ENCODE measurements at places on chromosomes 16 and 17. TPM values are rescaled to one million over a fixed set of nuclear protein-coding genes. Genes with fewer than 3 reads are reported as not detected.

DNA sequence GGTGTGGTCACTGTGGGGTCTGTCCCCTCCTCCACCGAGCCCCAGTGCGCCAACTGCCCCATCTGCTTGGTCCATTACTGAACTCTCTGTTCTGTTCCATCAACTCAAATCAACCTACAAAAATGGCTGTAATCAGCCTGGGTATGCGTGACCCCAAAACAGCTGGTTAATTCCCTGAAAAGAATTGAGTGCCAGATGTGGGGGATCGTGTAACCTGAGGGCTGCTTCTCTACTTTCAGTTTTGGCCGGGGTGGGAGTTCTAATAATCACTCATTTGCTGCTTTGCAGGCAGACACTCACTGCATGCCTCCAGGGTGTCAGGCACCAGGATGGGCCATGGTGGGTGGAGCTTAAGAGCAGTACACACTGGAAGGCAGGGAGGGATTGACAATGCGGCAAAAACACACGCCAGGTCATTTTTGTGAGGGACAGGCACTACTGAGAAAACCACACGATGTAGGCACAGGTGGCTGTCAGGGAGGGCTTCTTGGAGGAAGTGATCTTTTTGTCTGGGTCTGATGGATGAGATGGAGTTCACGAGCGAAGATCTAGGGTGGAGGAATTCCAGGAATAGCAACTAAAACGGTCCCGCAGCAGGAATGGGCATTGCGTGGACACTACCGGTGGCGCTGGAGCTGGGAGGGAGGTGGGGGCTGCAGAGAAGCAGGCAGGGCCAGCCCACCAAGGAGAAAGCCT lies 30.4 kb upstream of the SSTR5 start:
- no peak for DNase-seq

DNA sequence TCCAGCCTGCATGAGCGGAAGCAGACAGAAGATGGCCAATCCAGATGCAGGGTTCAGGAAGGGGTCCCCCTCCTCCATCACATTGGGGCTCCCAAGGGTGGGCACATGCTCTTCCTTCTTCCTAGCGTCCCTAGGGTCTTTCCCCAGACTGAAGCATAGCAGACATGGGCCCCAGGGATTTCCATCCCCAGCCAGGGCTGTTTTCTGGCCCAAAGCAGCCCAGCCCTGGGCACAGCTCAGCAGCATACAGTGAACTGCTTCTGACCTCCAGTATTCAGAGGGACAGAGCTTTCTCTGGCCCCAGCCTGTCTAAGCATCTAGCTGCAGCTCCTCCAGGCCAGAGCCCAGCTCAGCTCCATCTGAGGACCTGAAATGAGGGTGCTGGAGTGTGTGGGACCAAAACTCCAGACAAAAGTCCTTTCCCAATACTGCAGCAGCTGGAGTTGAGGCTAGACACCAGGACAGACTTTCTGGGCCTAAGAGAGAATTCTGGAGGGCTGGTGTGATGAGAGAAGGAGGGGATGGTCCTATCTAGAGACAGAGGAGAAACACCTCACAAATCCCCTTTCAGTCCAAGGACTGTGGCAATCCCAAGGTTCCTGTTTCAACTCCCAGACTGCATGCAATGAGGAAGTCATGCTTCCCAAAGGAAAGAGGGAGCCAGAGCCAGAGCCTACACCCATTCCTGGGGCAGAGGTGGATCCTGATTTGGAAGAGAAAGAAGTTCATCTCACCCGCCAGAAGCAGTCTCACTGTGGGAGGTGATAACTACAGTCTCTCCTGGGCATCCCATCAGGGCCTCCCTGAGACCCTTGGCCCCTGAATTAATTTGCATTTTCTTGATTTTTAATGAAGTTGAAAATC lies 4.5 kb upstream of the FOXN1 start:
- no peak for DNase-seq

DNA sequence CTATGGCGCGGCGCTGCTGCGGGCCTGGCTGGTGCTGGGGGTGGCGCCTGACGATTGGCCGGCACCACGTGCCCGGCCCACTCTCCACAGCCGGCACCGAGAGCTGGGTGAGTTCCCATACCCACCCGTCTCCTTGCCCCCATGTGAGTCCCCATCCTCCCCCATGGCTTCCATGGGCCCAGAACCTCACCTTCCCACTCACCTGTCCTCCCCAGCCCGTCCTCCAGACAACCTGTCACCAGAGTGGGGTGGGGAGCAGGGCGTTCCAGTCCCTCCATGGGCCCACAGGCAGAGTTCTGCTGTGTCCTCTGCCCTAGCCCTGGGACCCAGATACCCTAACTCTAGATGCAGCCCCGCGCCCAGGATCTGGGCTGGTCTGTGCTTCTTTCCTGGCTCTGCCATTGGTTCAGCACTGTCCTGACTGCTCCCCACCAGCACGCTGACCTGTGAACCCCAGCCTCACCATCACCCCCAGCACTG lies 5.5 kb downstream of the ARMC5 start:
- no peak for DNase-seq

DNA sequence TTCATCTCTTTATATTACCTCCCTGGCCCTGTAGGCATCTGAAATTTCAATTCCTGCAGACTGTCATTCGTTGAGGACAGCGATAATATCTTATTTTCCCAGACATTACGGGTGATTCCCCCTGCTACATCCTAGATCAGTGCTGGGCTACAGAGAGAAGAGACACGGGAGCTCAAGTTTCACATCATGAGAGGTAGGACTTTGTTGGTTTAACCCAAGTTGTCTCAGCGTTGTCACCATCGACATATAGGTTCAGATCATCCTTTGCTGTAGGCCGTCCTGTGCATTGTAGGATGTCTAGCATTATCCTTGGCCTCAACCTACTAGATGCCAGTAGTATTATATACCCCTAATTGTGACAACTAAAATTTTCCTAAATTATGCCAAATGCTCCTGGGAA lies 19.3 kb downstream of the MT1X start:
- DNase-seq = no peak

DNA sequence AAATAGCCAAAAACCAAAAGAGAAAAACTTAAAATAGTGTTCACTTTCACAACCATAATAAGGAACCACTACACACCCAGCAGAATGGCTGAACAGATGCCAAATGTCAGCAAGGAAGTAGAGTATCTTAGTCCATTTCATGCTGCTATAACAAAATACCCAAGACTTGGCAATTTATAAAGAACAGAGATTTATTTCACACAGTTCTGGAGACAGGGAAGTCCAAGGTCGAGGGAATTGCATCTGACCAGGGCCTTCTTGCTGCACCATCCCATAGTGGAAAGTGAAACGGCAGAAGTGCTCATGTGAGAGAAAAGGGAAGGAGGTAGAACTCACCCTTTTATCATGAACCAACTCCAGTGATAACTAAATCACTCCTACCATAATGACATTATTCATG lies 33.8 kb upstream of the CCL22 start:
- DNase-seq = no peak

- peak; percentile 75 for DNase-seq
Measured at GRCh38 chr17:82384730-82385481, 13.3 kb downstream of the UTS2R start.

DNA sequence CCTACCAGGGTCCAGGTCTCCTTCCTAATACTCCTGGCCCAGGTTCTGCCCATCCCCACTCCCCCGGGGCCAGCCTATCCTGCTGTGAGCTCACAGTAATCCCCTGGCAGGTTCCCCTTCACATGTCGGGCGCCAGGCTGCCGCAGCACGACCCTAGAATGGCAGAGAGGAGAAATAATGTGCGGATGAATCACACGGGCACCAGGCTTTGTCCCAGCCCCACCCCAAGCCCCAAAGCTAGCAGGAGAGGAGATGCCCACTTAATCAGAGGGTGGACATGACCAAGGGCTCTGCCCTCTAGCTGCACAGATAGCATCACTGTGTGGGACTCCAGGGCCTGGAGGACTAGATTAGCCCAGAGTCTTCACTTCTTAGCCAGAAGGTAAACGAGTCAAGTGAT lies 39.5 kb downstream of the ST3GAL2 start:
- no peak for DNase-seq

GRCh38 chr16:68382296-68382718 lies 66.0 kb downstream of the SMPD3 start:
- DNase-seq = no peak

DNA sequence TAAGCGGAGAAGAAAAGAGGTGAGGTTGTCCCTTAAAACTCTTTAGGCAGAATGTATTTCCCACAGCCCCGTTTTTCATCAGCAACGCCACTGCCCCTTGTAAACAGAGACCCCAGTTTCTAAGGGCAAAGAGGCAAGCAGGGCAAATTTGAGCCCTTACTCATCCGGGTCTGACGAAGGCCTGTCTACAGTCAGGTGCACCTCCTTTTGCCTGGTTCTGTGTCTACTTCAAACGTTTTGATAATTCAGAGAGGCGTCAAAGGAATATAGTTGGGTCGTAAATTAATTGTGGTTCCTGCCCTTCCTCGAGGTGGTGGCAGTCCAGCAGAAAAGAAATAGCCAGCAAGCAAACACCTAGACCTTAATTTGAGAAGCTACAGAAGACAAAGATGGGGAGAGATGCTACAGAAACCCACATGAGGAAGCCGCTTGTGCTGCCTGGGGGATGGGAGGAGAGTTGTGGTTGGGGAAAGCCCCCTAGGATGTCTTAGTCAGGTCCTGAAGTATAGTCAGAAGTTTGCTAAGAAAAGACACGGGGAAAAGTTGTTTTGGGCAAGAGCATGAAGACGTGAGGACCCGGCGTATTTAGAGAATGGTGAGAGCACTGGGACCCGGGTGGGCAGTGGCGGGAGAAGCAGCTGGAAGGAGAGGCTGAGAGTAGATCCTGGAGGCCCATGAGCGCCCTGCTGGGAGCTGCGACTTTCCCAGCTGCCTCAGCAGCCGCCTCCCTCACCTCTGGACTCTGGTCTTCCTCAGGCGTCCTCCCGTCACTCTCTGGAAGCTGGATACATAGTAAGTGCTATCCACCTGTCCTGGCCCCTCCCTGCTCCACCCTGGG lies 2.4 kb downstream of the FBRS start:
- no peak for DNase-seq

Gene RCVRN
- total RNA-seq = 0.09 TPM

Gene TNS4
- not detected for total RNA-seq
